ENCODE measurements at places on chromosomes 6 and 20. TPM values are rescaled to one million over a fixed set of nuclear protein-coding genes. Genes with fewer than 3 reads are reported as not detected.

GRCh38 chr6:32393665-32394420 lies 13.1 kb downstream of the BTNL2 start:
- DNase-seq = no peak

MYCT1 gene
- total RNA-seq = not detected

- DNase-seq = no peak
Observed at GRCh38 chr6:12189661-12190060, 100.5 kb upstream of the EDN1 start.

GRCh38 chr20:63497138-63497945 lies 1.5 kb downstream of the EEF1A2 start:
- no peak for DNase-seq

GRCh38 chr6:32845384-32845884 lies 1.6 kb upstream of the PSMB8 start:
- peak; percentile 66 for DNase-seq

ESF1 gene
- 10.6 TPM for total RNA-seq

TSPYL1 gene
- 48.4 TPM for total RNA-seq

EMILIN3 gene
- total RNA-seq = not detected

GRCh38 chr6:115914098-115914497 lies 146.6 kb downstream of the FRK start:
- DNase-seq = no peak

DNA sequence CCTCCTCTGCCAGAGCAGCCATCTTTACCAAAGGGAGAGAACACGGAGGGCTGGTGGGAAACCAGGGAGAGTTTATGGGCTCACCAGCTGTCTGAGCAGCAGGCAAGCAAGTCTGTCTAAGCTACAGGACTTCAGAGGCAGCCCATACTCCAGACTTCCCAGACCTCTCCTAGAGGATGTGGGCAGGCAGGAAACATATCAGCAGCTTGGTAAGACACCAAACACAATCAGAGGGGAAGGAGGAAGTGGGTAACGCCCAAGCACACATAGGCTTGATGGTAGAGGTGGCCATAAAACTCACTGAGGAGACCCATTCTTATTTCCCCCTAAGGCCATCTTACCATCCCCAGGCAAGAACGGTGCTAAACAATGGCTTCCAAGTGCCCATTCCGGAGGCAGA lies 143.1 kb upstream of the ARID1B start:
- DNase-seq = no peak

DNA sequence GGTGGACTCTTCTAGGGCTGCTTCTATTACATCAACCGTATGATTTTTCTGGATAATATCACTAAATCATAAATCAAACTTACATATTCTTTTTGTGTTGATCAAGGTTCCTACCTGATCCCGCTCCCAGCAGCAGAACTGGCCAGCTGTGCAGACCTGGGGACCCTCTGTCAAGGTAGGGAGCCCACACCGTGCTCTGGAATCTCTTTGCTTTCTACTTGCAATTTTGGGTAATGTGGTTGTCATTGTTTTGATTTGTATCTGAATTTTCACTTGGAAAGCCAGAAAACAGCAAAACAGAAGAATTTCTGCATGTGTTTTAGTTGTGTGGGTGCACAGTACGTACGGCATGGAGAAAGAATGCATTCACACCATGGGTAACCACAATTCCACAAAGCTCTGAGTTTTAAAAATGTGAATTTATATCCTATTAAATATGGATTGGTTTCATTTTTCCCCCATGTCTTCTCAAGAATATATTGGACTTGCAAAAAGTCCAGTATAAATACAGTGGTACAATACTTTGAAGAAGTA lies 80.1 kb downstream of the ADGRG6 start:
- DNase-seq = no peak

IER3 gene
- total RNA-seq = 11.2 TPM

SLC22A16 gene
- not detected for total RNA-seq

TNFRSF6B gene
- not detected for total RNA-seq

GOPC gene
- 23.9 TPM for total RNA-seq

DNA sequence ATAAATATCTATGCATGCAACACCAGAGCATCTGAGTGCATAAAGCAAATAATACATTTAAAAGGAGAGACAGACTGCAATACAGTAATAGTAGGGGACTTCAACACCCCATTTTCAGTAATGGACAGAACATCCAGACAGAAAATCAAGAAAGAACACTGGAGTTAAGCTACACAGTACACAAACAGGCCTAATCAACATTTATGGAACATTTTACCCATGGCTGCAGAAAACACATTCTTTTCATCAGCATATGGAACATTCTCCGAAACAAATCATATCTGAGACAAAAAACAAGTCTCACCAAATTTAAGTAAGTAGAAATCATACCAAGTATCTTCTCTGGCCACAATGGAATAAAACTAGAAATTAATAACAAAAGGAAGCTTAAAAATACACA lies 50.5 kb downstream of the REV3L start:
- DNase-seq = no peak

- DNase-seq = no peak
Observed at GRCh38 chr20:19841740-19842139, 83.7 kb downstream of the RIN2 start.

MUCL3 gene
- not detected for total RNA-seq

DNA sequence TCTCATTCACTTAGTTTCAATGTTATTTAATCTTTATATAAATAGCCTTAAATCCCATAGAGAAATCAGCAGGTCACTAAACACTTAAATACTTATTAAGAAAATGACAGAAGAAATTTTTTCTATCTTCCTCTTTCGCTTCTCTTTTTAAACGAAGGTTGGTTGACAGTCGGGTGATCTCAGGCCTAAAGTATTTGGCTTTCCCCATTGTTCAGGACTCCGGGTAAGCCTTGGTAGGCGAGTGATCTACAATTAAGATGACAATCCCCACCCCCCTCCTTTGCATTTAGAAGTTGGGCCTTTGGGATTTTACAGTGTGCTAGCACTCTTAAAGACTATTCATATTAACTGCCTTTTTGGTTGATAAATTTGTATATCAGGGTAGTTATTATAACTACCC lies 19.7 kb upstream of the UTRN start:
- DNase-seq = no peak

FOXF2 gene
- total RNA-seq = not detected

VPS52 gene
- 53.1 TPM for total RNA-seq

DNA sequence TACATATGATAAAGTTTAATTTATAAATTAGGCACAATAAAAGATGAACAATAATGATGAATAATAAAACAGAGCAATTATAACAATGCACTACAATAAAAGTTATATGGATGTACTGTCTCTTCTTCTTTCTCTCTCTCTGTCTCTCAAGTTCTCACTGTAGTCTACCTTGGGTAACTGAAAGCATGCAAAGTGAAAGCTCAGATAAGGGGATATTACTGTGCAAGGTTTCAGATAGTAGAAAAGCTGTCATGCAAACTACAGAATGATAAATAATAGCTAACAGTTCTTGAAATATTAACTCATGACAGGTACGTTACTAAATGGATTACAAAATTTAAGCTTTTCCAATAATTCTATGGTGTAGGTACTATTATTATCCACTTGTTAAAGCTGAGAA lies 311.9 kb upstream of the PRDM1 start:
- no peak for DNase-seq

DNA sequence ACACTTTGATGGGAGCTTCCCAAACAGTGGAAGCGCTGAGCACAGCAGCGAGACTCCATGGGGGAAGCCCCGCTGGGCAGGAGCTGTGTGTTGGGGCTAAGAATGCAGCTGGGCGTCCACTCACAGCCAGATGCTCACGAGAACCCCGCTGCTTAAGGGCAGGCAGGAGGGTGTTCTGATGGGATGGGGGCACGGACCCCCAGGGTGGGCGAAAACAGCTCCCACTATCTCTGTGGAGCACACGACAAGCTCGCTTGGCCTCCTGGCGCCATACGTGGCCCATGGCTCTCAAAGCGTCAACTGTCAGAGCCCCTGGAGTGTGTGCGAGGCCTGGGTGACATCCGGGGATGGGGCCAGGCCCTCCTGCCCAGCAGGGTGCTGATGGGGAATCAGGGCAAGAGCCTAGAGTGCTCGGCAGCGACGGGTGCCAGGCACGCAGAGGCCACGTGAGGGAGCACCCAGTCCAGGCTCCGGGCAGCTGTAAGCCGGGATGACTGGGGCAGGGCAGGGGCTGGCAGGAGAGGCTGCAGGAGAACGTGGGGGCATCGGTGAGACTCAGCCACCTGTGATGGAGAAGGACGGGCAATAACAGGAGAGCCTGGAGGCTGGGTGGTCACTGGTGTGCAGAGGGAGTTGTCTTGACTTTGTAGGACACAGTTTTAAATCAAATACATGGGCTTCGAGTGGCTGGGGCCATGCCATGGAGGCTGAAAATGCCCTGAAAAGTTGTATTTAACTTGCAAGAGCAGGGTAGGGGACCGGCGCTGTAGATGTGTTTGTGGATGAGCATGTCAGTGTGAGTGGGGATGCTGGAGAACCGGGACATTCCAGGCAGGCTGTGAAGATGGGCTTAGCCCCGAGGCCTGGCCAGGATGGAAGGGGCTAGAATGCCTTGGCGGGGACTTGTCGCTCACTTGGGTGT lies 27.3 kb downstream of the PYGB start:
- no peak for DNase-seq

DNA sequence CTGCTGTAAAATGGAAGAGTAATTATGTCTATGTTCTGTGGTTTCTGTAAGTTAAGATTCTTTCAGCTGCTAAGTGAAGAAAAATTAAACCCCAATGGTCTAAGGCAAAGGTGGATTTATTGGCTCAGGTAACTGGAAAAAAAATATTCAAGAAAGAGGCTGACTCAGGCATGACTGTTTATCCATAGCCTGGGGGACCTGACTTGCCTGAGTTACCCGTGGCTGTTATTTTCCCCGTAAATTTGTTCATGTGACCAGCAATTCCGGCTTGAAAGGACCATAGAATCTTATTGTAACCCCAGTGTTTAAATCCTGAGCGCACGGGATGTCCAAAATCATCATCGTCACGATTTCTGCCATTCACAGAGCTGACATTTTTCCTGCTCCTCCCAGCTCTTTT lies 32.3 kb upstream of the SULF2 start:
- DNase-seq = no peak

Data from activated CD4-positive, alpha-beta memory T cell treated with anti-CD3 and anti-CD28 coated beads, Interleukin-2, amount 10 ng/mL, durations not matched to agents 7 days and 5 days (primary cell).